Stimulated activated CD4-positive, alpha-beta T cell treated with anti-CD3 and anti-CD28 coated beads, Interleukin-1b, Interleukin-23, amount 100 ng/mL, for 1 hour (primary cell): ENCODE measurements at places on chromosomes 12 and 14.

DNA sequence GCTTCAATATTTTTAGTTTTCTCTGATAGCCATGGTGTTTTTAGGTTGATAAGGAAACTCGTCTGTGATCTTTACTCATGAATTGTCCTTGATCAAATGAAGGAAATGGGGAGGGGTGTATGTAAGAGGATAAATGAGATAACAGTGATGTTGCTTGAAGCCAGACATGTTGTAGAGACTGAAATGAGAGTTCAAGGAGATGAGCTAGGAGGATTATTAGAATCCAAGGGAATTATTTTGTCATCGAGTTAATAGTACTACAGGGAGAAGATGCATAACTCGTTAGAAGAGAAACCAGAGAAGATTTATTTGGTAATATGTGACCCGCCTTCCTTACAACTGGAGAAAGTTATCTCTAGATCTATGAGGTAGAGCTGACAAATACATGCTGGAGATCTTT is 371.3 kb upstream of the DDHD1 start:
- no peak for DNase-seq

DNA sequence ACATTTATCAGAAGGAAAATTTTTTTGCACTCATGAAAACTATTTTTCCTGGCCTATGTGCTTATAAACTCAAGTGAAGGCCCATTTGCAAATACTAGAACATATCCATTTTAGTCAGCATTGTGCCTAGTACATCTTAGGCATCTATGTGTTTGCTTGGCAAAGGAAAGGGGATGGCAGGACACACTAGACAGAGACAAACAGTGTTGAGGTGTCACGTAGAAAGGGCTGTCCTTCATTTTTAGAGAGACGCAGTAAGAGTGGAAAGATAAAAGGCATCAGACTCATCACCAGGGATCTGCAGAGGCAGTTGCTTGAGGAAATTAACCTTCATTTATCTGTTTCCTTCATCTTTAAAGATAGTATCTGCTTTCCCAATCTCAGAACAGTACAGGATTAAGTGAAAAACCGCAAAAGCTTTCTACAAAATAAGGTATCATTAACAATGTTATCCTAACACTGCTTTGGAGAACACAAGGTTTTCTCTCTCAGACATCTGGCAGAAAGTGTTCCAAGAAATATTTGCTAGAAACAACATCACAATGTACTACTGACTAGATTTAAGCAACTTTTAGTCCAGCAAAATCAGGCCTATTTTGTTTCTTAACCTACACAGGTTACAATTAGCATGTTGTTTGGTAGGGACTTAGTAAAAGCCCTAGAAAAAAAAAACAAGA is 2.0 kb downstream of the YBX3 start:
- DNase-seq, result no peak

DNA sequence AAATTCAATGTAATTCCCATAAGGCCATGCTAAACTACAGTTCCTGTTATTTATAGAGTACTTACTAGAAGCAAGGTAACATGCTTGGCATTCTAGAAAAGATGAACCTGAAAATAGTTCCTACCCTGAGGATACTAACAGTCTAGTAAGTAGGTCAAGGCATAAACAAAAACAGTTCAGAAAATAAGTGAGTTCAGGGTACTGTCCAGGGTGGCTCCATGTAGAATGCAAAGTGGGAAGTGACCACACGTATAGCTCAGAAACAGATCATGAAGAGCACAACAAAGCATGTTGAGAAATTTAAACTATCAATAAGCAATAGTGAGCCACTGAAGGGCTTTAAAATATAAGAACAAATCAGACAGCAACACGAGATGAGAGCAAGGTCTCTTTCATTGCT is 2.3 kb downstream of the TMED10 start:
- no peak for DNase-seq

GRCh38 chr12:112017041-112017440 is 3.8 kb downstream of the ERP29 start:
- DNase-seq, result no peak

- no peak for DNase-seq
Observed at GRCh38 chr12:127230843-127231260, 1036.1 kb upstream of the TMEM132C start.
